Stimulated activated naive CD4-positive, alpha-beta T cell (primary cell): ENCODE measurements at places on chromosomes 16 and 17.

DNA sequence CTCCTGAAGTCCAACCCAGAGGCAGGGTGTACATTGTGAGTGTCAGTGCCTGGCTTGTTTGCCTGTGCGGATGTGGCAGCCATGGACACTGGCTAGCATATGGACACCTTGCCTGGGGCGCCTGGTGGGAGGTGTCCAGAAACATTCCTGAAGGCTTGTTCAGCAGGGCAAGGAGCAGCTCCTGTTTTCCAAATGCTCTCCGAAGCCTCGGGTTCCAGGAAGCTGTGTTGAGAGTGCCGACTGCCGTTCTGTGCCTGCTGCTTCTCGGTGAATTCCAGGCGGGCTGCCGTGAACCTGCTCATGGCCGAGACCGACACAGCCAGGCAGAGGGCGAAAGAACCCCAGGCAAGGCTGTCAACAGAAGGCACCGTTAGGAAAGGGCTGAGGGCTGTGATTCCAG lies 10.9 kb upstream of the DHRS7C start:
- DNase-seq = no peak

GRCh38 chr16:67966549-67967182 lies 1.8 kb downstream of the SLC12A4 start:
- DNase-seq = no peak

GRCh38 chr16:66728117-66728787 lies 23.2 kb downstream of the DYNC1LI2 start:
- peak; percentile 3 for DNase-seq

GRCh38 chr16:77788181-77789084 lies at the start of gene VAT1L:
TSS of gene VAT1L (plus strand) at chr16:77788564. CDS start at chr16:77788683, 119 bp downstream.
- DNase-seq = no peak

- DNase-seq = no peak
Measured at GRCh38 chr16:66044556-66044955, 321.9 kb upstream of the CDH5 start.

- DNase-seq = no peak
Measured at GRCh38 chr17:1158879-1159278, 20.9 kb downstream of the ABR start.

DNA sequence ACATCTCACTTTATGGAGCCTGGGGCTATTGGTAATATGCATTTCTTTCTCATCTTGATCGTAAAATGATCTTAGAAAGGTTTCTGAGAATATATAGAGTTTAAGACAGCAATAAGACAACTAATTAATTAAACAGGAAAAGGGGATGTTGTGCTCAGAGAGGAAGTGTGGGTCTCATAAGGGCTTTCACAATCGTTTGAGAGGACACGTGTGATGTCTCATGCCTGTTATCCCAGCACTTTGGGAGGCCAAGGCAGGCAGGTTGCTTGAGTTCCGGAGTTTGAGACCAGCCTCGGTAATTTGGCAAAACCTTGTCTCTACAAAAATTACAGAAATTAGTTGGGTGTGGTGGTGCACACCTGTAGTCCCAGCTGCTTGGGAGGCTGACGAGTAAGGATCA lies 295.6 kb downstream of the WWOX start:
- no peak for DNase-seq

DNA sequence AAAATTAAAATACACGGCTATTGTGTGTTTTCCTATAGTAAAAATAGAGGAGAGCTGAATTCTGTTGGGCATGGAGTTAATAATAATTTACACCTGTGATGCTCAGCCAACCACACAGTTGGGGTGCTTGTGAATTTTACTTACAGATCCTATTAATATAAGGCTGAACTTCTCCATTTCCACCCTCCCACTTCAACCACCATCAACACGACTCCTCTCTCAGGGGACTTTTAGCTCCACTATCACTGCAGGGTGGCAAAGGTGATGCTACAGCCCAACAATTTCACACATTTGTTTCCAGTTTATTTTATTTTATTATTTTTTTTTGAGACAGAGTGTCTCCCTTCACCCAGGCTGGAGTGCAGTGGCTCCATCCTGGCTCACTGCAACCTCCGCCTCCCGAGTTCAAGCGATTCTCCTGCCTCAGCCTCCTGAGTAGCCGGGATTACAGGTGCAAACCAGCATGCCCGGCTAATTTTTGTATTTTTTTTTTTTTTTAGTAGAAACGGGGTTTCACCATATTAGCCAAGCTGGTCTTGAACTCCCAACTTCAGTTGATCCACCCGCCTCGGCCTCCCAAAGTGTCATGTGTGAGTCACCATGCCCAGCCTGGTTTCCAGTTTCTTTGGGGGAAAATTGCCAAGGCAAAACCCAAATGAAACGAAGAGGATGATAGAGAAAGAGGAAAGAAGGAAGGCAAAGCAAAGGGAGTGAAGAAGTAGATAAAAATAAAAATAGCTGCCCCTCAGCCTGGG lies 57.9 kb downstream of the GNA13 start:
- no peak for DNase-seq

GRCh38 chr17:2380226-2380922 lies 20.5 kb downstream of the MNT start:
- DNase-seq = no peak

GRCh38 chr16:11182411-11182810 lies 73.6 kb downstream of the SOCS1 start:
- DNase-seq = no peak

DNA sequence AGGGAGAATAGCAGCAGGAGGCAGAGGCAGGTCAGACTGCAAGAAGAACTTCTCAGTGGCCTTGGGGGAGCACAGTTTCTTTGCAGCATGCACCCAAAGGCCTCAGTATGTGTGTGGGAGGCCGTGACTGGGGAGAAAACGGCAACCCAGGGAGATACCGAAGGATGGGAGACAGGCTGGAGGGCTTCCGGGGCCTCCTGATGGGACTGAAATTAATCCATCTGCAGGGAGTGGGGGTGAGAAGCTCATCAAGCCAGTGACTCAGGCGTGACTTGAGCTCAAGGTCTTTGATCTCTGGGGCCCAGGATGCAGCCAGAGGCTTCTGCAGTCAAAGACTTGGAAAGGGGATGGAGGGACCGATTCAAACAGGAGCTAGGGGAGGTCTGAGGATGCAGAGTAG lies 5.1 kb upstream of the C17orf113 start:
- DNase-seq = no peak

GRCh38 chr17:45663772-45664171 lies 120.3 kb upstream of the CRHR1 start:
- no peak for DNase-seq

DNA sequence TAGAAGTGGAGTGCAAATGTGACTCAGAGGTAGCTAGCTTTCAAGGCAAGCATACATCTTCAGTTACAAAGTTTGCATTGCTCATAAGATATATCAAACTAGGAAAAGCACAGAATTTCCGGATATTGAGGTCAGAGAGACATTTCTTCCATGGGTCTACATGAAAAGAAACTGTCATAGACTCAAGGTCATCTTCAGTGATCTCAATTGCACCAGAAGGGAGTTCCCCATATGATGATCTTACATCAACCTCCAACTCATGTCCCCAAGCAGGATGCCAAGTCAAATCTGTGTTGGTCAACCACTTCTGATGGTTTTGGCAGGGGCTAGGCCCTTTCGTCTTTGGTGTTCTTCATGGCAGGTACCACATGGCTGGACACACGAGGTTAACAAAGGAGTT lies 459.9 kb upstream of the MAF start:
- no peak for DNase-seq

DNA sequence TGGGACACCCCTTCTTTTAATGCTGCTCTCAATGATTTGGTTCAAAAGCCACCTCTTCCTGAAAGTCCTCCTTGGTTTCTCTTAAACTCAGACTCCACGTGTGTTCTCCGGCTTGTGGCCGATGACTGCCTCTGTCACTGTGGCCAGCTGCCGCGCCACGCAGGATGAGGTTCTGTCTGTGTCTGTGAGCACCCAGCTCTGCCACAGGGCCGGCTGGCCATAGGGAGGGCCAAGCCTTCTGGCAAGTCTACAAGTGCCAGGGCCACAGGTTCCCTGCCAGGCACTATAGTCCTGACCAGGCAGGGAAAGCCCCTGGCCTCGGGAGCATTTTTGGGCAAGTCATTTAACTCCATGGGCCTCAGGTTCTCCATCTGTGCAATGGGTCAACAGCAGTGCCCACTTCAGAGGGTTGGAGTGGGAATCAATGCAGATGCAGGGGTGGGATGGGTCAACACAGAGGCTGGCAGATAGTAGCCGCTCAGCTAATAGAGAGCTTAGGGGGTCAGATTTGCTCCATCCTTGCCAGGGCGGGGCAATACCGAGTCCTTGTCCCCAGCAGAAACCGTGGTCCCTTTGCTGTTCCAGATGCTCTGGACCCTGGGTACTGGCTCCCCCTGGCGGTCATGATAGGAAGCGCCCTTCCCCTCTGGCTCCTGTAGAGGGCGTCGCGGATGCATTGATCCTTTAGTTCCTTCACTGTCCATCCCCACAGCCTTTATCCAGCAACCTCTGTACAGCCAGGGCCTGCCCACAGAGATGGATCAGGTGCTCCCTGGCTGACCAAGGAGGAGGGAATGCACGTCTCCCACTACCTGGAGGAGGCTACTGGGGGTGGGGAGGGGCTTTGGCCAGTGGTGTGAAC lies 19.3 kb upstream of the ADGRG3 start:
- DNase-seq = peak; percentile 87

GRCh38 chr16:81814751-81815428 lies 35.8 kb downstream of the PLCG2 start:
- DNase-seq = no peak

- no peak for DNase-seq
Measured at GRCh38 chr17:12445331-12445730, 220.4 kb upstream of the MYOCD start.

DNA sequence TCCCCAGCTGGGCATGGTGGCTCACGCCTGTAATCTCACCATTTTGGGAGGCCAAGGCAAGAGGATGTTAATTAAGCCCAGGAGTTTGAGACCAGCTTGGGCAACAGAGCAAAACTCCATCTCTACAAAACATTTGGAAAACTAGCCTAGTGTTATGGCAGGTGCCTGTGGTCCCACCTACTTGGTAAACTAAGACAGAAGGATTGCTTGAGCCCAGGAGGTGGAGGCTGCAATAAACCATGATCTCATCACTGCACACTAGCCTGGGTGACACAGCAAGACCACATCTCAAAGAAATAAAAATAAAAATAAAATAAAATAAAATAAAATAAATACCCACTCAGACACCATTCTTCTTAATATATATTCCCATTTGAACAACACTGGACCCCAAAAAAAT lies 32.0 kb downstream of the EMP2 start:
- no peak for DNase-seq

- no peak for DNase-seq
Measured at GRCh38 chr17:18960241-18960665, 8.3 kb downstream of the SLC5A10 start.

DNA sequence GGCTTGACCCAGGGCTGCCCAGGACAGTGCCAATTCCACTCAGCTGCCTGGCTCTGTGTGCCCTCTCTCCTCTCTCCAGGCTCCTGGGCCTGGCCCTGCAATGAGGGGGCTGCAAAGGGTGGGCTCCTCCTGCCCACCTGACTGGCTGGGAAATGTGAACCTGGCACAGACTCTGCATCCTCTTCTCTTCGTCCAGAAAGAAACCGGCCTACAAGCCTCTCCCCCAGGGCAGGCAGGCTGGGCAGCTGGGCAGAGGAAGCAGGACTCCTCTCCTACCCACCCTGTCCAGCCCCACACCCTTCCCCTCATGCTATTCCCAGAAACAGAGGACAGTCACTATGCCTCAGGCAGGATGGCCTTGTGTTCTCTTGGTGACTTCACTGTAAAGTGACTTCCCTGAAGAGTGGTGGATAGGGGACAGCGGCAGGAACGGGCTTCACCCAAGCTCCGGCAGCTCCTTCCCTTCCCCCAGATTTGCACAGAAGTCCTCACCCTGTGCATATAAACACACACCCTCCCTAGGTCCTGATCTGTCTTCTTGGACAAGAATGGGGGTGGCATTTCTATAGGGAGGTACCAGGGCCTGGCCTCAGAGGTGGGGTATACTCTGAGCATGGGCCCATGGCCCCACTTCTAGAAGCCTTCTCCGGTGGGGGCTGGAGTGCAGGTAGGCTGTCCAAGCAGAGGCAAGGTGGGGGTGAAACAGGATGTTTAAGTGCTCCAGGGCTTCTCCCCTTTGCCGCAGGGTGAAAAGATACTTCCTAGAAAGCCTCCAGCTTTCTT lies 4.9 kb upstream of the STAT5A start:
- no peak for DNase-seq

DNA sequence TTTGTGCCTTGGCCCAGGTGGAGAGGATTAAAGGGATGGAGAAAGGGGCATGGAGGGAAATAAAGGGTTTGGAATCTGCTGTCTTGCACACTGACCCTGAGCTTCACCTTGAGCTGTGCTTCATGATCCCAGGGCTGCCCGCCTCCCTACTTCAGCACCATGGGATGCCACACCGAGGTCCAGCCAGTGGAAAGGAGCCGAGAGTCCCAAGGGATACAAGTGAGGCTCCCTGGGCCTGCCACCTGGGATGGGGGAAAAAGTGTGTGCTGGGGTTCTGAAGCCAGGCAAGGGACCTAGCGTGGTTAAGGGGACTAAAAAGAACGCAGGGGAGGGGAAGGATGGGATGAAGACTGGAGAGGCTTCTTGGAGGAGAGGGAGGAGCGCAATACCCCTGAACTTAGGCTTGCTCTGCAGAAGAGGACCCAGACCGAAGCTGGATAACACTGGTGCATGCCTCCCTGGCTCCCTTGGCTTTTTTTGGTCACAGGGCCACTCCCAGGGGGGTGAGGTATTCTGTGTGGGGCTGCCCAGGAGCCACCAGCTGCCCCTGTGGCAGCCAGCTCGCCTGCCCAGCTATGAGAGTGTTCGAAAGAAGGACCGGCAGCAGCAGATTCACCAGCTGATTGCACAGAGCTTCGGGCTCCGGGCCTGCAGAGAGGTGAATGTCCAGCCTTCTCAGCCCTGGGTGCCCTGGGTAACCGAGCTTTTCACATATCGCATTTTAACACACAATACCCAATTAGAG lies 7.2 kb downstream of the MRPL27 start:
- no peak for DNase-seq

DNA sequence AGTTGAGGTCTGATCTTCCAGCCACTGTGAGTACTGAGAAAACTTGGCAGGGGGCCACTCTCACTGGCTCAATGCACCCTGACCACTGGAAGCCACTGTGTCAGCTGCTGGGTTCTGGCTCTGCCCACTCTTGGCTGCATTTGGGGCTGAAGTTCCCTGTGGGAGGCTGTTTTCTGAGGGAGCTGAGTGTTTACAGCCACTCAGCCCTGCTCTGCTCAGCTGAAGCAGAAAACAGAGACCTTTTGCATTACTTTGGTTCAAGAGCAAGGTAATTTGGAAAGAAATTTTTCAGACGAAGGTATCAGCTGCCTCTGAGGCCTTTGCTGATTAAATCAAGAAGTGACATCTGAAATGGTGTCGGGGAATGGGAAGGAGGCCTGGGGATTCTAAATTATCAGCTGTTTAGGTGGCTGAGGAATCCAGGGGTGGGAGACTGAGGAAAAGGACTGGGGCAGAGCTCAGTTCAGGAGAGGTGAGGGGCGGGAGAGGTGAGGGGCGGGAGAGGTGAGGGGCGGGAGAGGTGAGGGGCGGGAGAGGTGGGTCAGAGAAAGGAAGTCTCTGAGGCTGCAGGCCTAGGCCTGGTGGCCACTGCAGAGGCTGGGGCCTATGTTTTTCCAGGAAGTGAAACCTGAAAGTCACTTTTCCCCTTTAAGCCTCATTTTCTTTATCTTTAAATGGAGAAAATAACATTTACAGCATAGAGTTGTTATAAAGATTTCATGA lies at the start of gene ACSM5:
ACSM5 (plus strand) TSS at position 137 of the 723 bp plus-strand sequence. CDS start 1,951 bp downstream, outside the sequence.
- no peak for DNase-seq
